Gastroesophageal sphincter (tissue), 4 donors: ENCODE measurements at places on chromosomes 7 and 10.

GRCh38 chr7:87216701-87217508 lies 2.6 kb downstream of the TMEM243 start:
- ATAC-seq, result no peak

- ATAC-seq, result no peak
These were observed 43.9 kb upstream of the OPALIN start for GRCh38 chr10:96402417-96403305.

DNA sequence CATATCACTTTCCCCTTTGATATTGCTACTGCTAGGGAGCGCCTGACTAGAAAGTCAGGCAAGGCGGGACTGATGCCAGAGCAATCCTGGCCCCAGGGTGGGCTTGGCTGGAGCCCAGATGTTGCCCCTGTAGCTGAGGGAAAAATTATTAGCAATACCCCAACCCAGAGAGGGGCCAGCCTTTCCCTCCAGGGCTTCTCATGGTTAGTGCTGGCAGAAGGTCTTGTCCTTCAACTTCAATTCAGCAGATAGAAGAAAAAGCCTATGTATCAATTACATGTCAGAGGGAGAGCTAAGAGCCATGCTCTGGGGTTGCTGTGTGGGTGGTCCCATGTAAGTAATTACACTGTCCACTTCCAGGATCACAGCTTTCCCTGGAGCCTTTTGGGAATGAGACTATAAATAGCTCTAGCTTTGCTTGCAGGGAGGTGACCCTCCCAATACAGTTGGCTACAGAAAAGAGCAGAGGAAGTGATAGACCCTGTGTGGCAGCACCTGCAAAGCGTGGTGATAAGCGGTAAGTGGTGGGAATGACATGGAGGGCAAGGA lies 579.1 kb downstream of the CCSER2 start:
- ATAC-seq, result peak; percentile 12

GRCh38 chr10:4501306-4501705 lies 324.7 kb upstream of the AKR1E2 start:
- no peak for ATAC-seq
